Femur (tissue), 1 donor: ENCODE measurements at places on chromosomes 1 and 21.
A peak's percentile ranks its signal among the peaks of the same experiment; 100 is the strongest.

GRCh38 chr1:197343663-197344273, 75.7 kb downstream of the CRB1 start:
- DNase-seq, result no peak

DNA sequence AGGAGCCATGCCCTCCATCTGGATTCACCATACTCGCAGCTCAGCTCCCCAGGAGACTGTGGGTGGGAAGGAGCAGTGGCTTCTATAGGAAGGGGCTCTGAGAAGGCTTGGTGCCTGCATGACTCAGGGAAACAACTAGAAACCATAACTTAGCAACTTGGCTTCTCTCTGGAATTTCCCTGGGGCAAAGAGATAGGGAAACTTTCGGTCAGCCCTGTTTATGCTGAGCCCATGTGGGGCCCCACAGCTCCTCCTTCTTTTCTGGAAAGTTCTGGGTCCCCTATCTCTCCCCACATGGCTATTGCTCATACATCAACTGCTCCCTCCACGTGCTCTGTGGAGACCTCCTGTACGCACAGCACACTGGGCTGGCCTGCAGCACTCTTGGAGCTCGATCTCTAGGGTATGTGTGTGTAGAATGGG, 39.3 kb downstream of the PLEKHA6 start:
- no peak for DNase-seq

DNA sequence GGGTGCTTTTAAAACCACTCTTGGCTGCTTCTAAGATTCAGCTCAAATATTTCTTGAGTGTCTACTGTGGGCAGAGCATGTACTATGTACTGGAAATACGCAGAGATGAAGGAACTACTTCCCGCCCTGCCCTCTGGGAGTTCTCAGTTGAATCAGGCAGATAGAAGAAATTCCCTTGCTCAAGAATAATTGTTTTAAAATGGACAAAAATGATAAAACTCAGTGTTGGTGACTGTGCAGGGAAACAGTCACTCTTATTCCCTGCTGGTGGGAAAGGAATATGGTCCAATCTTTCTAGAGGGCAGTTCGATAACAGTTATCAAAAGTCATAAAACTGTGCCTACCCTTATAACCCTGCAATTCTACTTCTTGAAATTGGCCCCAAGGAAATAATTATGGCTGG, 16.9 kb upstream of the GRHL3 start:
- DNase-seq, result no peak

- no peak for DNase-seq
Measured at GRCh38 chr1:229420765-229421164, 13.1 kb downstream of the ACTA1 start.

DNA sequence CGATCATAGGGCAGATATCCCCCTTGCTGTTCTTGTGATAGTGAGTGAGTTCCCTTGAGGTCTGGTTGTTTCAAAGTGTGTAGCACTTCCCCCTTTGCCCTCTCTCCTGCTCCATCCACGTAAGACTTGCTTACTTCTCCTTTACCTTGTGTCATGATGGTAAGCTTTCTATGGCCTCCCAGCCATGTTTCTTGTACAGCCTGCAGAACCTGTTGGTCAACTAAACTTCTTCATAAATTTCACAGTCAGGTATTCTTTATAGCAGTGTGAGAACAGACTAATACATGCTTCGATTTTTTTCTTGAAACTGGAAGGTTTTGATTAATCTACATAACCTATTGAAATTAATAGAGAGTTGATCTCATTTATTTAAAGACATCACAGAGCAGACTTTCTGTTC, 302.5 kb upstream of the PBX1 start:
- DNase-seq, result no peak

DNA sequence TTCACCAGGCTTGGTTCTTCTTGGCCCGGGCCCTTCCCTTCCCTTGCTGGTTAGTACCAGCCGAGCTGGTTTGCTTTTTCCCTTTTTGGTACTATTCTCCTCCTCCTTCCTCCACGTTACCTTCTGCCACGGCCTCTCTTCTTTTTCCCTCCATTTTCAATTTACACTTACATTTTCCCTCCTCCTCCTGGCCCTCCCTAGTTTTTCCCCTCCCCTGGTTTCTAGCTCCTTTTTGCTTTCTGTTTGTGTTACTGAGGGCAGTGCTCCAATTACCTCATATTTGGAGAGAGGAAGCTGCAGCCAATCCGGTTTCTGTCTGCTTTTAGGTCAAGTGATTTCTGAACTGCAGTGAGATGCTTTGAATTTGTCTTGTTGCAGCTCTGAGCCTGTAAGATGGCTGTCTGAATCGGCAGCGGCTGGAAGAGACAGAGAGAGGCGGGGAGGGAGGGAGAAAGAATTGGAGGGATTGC, 63.7 kb downstream of the MACF1 start:
- DNase-seq, result peak; percentile 79

- peak; percentile 96 for DNase-seq
Measured at GRCh38 chr1:178542554-178543289, 29.8 kb downstream of the TEX35 start.

DNA sequence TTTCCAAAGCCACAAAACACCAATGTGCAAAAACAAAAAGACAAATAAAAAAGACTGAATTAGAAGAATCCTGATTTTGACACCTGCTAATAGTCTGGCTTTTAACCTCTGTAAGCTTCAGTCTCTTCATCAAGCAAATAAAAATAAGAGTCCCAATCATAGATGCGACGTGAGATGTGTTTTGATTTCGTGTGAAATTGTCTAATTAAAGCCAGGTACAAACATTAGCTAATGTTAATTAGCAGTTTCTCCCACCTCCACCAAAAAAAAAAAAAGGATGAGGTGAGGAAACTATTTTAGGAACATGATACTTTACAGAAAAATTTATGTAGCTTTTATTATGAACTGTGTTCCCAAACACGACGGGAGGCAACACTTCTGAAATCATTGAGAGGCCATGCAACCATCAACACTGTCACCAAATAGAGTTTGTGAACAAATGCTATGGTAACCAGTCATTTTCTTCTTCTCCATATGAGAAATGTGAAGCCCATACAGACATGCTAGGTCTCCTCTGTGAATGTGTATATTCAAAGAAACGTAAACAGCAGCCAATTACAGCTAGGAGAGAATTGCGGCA, 6.7 kb upstream of the EVI5 start:
- DNase-seq, result no peak

DNA sequence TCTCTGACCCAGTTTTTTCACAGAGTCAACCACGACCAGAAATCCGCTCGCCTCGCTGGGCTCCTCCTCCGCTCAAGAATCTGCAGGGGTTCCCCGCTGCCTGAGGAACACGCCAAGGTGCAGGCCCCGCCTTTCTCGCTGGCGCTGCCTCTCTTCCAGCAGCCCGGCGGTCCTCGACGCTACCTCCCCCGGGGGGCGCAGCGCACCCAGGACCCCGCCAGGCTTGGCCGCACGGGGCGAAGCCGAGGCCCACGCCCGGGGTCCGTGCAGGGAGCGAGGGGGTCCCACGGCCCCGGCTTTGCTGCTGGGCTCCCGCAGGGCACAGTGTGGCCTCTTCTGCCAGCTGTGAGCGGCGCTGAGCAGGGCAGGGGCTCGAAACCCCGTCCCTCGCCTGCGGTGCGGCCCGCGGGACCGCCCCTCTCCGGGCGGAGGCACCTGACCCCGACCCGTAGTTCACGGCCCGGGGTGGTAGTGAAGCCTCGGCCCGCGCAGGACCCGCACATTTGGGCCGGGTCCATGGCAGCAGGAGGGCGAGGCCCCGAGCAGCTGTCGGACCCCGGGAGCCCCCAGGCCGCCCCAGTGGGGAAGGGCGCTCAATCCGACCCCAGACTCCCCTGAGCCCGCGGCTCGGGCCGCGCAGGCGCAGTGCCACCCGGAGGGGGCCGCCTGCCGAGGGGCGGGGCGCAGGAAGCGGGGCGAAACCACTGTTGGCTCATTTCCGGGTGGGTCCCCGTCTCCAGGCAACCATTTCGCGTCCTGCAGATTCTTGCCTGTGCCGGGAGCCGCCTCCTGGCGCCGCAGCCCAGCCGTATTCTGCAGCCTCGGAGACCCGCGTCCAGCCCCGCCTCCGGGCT, 10.0 kb upstream of the MMEL1 start:
- peak; percentile 97 for DNase-seq

DNA sequence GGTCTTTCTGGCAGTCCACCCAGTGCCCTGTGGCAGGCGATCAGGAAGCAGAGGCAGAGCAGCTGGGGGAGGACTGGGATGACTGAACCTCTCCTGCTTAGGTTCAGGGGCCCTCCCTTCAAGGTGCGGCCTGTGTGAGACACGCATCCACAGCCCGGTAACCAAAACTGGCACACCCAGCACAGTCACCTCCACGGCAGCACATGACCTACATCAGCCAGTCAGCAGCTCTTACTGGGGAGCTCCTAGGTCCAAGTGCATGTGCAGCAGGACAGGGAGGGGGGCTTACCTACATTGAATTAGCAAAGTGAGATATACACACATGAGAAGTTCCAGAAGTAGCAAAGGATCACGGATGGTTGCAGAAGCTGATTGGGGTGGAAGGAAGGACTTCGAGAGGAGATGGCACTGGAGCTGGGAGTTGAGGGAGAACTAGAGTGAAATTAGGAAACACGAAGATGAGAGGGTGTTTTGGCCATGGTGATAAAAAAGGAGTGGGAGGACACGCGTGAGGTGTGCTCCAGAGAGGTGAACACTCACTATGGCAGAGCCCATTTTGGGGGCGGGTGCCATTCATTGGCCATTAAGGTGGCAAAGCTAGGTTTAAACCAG, 51.4 kb upstream of the IRF2BP2 start:
- DNase-seq, result no peak

DNA sequence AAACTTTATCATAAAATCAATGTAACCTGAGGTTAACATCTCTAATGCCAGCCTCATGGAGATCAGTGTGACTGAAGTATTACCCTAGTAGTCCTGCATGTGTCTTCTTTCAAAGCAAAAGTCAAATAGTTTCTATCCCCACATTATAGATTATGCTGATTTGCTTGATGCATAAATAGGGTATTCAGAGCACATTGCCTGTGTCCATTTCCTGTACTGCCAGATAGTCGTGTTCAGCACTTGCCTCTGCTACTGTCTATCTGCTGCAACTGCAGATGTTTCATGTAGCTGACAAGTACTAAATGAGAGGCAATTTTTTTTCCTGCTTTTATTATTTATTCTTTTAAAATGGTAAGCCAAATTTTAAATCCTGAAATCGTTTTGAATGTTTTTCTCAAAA, 348.7 kb downstream of the CHRM3 start:
- DNase-seq, result no peak

- DNase-seq, result no peak
Measured at GRCh38 chr21:42214081-42214750, 4.7 kb upstream of the ABCG1 start.

DNA sequence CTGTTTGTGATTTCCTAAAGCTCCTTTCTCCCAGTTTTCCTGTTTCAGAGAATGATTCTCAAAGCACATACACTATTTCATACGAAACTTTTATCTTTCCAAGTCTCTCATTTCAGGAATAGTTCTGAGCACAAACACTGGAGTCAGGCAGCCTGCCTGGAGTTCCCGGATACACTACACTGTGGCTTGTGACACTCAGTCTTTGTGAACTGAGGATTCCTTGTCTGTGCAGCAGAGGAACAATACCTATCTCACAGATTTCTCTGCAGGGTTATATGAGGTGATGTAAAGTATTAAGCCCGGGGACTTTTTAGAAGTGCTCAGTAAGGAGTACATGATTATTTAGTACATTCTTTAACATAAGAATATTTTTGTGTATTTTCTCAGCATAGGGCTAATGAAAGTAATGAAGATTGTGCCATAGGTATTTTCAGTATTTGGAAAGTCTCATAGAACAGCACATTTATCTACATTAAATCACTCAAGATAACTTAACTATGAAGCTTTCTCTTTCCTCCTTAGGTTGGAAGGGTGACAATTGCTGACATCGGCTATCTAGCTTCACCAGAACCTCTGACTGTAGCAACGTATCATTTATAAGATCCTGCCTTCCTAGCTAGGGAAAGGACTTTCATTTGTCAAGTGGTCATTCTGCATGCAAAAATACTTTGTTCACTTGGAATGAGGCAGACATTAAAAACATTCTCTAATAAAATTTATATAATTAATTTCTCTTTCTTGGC, 12.9 kb downstream of the GBP2 start:
- DNase-seq, result no peak

DNA sequence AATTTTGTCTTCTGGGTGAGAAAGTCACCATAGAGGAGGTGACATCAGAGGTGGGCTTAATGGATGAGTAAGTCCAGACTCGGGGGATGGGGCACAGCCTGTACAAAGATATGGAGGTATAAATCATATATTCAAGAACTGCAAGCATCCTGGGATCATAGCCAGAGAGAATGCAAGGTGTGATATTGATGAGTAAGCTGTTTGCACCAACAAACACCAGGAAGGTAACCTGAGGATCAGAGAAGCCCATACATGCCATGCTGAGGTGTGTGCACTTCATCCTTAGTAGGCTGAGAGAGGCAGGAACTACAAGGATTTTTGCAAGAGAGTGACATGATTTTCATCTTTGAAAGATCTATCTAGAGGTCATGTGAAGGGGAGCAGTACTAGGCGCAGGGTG, 306.4 kb downstream of the HHAT start:
- DNase-seq, result no peak

GRCh38 chr1:36845802-36846201, 188.5 kb downstream of the GRIK3 start:
- DNase-seq, result no peak

GRCh38 chr1:109950509-109950908, 34.1 kb upstream of the AHCYL1 start:
- DNase-seq, result no peak

DNA sequence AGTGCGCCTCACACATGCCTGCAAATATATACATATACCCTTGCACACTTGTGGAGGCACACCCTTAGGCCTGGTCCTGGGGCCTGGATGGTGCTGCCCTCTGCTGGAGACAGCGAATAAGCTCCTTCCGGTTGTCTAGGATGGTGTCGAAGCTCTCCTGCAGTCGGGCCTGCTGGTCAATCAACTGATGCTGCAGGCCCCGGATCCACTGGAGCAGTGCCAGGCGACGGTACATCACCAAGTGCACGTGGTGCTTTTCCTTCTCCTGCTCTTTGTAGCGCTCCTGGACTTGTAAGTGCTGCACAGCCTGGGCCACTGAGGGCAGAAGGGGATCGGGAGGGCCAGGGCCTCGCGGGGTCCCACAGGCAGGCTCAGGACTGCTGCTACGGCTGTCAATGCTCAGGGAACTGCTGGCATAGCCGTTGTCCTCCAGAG, 3.1 kb downstream of the C1orf216 start:
- peak; percentile 73 for DNase-seq

GRCh38 chr1:58927722-58928085, 143.9 kb upstream of the JUN start:
- no peak for DNase-seq

- no peak for DNase-seq
Measured at GRCh38 chr21:46216132-46216747, 12.3 kb downstream of the LSS start.
